Right lobe of liver (tissue), 6 donors: ENCODE measurements at places on chromosomes 6 and 20. TPM values are rescaled to one million over a fixed set of nuclear protein-coding genes. Genes with fewer than 3 reads are reported as not detected.

Gene PHACTR3
- total RNA-seq, result 0.24 TPM

Gene FOXP4
- 12.8 TPM for total RNA-seq

Gene DDX43
- not detected for total RNA-seq

Gene FNDC11
- total RNA-seq, result not detected
